ENCODE measurements at places on chromosomes 2 and 18.

DNA sequence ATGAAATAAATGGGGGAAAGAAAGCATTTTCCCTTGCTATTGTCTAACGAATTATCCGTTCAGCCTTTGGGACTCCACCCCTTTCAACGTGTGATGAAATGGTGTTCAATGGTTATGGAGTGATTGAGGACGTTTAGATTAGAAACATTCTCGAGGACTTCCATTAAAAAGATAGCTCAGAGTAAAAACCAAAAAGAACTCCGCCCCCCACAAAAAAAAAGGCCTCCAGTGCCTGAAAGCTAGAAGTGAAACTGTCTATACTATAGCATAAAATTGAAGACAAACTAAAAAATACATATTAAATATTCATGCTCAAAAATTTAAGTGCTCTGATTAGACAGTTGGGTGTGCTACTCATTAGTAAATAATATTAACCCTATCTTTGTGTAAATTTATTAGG lies 3.0 kb upstream of the ZNF516 start:
- no peak for DNase-seq

DNA sequence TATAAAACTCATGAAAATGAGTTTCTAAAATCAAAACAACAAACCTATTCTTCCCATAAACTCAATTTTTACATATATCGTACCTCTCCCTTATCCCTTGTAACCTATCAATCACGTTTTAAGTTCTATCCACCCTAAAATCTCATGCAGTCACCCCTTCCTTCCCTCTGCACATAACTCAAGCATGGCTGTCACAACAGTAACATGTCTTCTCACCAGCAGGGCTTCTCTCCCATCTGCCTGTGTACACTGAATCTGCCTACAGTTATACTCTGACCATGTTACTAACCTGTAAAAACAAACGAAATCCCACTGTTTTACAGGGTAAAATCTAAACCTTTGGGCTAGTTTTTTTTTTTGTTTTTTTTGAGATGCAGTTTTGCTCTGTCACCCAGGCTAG lies 68.2 kb downstream of the MAP4K3 start:
- no peak for DNase-seq

DNA sequence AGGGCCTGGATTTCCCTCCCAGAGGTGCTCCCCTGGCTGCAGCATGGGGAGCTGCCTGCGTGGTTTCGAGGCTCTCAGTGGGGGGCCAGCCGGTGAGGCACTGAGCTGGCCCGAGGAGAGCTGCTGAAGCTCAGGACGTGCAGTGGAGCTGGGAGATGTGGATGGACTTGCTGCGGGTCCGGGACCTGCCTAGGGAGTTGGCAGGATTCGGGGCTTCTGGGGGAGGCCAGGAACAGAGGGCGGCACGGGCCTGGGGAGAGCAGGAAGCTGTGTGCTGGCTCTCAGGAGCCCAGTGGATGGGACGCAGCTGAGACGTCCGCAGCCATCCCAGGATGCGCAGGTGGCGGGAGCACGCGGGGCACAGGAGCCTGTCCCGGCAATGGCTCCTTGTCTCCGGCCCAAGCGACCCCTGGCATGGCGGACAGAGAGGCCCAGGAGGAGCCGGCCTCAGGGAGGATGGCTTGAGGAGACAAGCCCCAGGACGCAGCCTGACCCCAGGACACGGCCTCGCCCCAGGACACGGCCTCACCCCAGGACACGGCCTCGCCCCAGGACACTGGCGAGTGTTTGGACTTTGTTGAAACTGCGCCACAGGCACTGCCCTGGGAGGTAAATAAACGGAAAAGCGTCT lies 116.1 kb downstream of the NFATC1 start:
- peak; percentile 31 for DNase-seq

DNA sequence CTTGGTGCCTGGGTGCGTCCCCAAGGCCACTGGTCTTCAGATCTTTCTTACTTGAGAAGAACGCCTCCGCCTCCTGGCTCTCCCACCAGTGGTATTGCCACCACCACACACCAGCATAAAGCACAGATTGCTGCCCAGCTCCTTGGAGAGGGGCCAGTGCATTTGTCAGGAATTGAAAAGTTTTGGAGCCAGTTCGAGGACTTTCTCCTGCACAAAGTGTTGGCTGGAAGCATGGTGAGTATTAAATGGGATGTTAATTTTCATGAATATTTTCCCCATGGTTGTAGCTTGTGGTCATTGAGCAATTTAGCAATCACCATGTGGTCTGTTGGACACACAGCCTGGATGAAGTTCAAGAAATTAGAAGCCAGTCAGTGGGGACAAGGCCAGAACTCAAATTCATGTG lies 684.6 kb upstream of the FANCL start:
- DNase-seq = no peak

GRCh38 chr2:176291809-176292283 lies 22.6 kb downstream of the MTX2 start:
- no peak for DNase-seq

DNA sequence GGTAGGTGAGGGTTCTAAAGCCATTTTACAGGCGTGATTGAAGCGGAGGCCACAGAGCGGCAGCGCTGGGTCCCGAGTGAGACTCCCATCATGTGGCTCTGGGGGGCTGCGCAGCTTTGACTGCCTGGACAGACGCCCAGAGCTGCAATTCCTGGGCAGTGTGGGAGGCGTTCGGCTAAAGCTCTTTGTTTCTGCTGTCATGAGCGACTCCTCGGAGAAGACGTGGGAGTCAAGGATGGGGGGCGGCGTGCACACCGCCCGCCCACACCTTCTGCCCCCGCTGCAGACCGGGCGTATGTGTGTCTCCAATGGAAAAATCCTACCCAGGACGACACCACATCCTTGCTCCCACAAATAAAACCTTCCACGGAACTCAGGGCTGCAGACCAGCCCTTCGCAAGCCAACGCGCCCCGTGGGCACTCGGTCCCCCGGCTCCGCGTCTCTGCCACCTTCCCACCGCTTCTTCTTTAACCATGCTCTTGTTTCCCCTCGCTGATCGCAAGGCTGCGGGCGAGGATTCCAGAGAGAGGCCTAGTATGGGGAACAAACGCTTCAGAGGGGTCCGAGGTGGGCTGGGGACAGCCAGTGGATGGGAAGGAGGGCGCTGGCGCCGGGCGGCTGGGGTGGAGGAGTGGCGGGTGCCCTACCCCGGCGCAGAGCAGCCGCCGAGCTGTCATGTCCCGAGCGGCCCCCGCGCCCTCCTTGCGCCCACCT lies 680 bp upstream of the LBH start:
- peak; percentile 59 for DNase-seq

DNA sequence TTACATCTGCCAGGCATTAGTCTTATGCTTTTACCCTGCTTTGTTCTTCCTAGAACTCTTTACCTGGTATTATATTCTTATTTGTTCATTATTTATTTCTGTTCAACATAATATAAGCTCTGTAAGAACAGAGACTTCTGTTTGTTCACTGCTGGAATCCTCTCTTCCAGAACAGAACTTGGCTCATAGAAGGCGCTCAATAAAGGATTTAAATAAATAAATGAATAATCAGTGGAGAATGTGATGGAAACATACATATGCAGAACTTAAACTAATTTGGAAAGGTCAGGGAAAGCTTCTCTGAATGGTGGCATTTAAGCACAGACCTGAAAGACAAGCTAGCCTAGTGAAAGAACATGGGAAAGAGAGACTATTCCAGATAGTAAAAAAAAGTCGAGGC lies 24.3 kb downstream of the NCKAP1 start:
- DNase-seq = no peak

GRCh38 chr18:55161916-55162315 lies 202.7 kb upstream of the CCDC68 start:
- no peak for DNase-seq

DNA sequence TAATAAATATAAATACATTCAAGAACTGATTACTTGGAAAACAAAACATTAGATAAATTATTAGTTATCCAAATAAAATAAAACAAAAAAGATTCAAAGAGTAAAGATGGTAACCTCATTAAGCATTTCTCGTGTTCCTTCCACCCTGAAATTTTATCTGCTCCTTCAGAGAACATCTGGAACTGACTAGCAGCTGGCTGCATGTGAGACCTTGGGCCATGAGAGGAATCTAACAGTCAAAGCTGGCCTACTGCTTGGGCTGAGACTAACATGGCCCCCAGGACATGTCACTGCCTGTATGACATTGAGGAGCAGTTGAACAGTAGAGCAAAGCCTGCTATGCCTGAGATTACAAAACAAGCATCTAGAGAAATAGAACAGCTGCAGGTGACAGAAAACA lies 208.5 kb upstream of the ZSWIM2 start:
- no peak for DNase-seq

DNA sequence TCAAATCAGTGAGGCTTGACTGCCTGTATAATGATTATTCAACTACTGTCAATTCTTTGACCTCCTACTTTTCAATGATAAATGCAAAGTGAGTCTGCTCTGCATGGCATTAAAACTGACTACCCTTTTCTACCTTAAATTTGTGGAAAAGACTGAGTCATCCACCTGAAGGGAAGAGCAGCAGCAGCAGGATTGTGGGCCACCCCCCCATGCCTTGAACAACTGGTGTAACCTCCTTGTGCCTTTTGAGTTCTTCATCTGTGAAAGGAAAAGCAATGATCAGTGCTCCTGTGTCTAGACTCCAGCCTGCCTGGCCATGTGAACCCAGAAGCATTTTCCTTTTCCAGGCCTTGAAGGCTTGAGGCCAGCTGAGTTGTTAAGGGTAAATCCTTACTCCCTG lies 102.9 kb downstream of the OSR1 start:
- DNase-seq = no peak

GRCh38 chr18:72114801-72115594 lies 429.1 kb downstream of the CBLN2 start:
- no peak for DNase-seq

- DNase-seq = no peak
Measured at GRCh38 chr2:181371782-181372645, 85.2 kb upstream of the ITGA4 start.

DNA sequence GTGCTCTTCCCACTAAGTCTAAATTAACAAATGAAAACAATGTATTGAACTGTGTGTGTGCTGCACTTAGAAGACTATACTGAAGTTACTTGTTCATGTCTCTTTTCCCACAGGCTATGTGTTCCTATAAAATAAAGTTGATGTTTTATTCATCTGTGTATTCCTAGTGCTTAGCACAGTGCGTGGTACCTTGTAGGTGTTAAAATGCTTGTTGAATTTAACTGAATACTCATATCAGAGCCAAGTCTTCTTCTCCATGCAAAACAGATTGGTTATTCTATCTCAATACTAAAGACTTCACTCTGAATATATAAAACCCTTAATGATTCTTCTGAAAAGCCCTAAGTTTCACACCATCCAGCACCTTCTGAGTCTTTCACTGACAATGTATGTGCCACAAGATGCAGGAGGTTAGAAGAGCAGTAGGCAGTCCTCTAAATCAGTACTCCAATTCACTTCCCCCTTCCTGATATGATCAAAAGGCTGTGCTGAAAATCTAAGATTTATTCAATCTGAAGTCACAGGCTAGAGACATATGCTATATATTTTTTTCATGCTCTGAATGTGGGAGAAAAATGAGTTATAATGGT lies 231.7 kb upstream of the CCDC150 start:
- DNase-seq = no peak

GRCh38 chr18:58522132-58522531 lies 106.8 kb downstream of the ALPK2 start:
- no peak for DNase-seq

- no peak for DNase-seq
Measured at GRCh38 chr2:145283131-145283530, 763.2 kb upstream of the ZEB2 start.

GRCh38 chr2:66443979-66444861 lies 9.3 kb downstream of the MEIS1 start:
- no peak for DNase-seq

DNA sequence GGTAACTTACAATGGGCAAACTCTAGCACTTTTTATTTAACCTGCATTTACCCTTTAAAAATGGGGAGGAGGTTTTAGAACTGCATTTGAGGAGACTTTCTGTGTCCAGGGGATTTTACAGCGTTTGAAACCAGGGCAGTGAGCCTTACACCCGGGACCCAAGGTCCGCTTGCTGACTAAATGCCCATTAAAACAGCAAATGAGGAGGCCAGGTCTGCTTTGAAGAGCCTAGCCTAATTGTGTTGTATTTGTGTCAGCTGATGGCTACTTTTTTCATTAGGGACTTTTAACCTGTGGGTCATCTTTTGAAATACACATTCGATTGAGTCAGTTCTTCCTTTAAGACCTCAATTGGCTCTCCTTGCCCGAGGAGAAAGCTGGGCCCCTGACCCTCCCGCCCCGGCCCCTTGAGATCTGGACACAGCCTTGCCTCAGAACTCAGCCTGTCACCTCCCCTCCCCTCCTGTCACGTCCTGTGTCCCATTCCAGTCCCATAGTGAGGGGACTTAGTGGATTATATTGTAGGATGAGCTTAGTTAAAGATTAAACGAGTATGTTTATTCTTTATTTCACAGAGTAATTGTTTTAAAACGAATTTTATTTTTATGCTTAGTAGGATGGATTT lies 69.0 kb downstream of the KLHL29 start:
- no peak for DNase-seq

- no peak for DNase-seq
Measured at GRCh38 chr2:47189635-47190034, 34.5 kb upstream of the STPG4 start.

DNA sequence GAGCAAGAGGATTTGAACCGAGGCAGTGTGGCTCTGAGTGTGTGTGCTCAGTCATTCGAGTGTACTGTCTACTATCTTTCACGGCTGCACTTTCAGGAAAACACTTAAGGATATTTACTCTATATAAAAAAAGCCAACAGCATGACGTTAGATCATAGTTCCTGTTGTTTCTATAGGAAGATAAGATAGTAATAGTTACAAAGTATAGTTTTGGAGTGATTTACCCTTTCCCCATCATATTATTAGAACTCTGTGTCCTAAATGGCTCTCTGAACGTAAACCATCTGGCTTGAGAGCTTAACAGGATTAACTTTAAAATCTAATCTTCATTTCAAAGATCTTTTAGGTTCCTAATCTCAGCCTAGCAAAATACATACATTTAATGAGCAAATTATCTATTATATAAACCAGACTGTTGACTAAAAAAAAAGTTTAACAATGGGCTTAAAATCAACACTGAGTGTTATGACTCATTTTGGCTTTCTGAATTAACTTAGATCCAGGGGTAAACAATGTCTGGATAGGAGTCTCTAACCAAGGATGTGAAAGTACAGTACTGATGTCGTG lies 150.3 kb upstream of the DNMT3A start:
- DNase-seq = no peak

GRCh38 chr2:189143925-189144324 lies 35.6 kb downstream of the COL5A2 start:
- DNase-seq = no peak

GRCh38 chr2:160334028-160334741 lies 134.1 kb upstream of the ITGB6 start:
- no peak for DNase-seq

- no peak for DNase-seq
Measured at GRCh38 chr18:35163014-35163539, 77.8 kb upstream of the ZNF397 start.

DNA sequence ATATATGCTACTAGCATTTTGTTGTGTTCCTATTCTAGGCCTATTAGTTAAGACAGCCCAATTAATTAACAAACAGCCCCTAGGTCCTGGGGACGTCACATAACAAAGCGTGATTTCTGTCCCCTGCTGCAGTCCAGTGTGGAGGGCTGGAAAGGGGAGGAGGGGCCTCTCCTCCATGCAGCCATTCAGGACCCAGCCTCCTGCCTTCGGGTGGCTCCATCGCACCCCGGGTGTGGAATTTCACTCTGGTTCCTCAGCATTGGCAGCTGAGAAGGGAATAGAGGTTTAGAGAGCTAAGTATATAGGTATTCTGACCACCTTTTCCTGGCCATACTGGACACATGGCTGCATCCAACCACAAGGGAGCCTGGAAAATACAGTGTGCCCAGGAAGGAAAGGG lies 42.4 kb downstream of the MC2R start:
- DNase-seq = no peak

Measured in H9 (cell line).